ENCODE measurements at places on chromosomes 1 and 21. TPM values are rescaled to one million over a fixed set of nuclear protein-coding genes. Genes with fewer than 3 reads are reported as not detected.
A peak's percentile ranks its signal among the peaks of the same experiment; 100 is the strongest.

GRCh38 chr1:209624558-209625549 lies 27.4 kb downstream of the LAMB3 start:
- H3K27me3 ChIP-seq = no peaks in the 10 kb centered on the region
- no peak for DNase-seq
- H3K36me3 ChIP-seq = no peaks in the 10 kb centered on the region
- peaks cover 7% of the 10 kb centered on the region for H3K4me1 ChIP-seq

GRCh38 chr1:47452426-47452825 lies 14.6 kb downstream of the FOXD2 start:
- peaks cover 30% of the 10 kb centered on the region for H3K27me3 ChIP-seq
- no peaks in the 10 kb centered on the region for H3K36me3 ChIP-seq

GRCh38 chr1:106756752-106757151 lies 299.7 kb upstream of the PRMT6 start:
- H3K4me3 ChIP-seq = no peak overlapping the region
- no peak overlapping the region for H3K27ac ChIP-seq
- H3K27me3 ChIP-seq = no peaks in the 10 kb centered on the region

DNA sequence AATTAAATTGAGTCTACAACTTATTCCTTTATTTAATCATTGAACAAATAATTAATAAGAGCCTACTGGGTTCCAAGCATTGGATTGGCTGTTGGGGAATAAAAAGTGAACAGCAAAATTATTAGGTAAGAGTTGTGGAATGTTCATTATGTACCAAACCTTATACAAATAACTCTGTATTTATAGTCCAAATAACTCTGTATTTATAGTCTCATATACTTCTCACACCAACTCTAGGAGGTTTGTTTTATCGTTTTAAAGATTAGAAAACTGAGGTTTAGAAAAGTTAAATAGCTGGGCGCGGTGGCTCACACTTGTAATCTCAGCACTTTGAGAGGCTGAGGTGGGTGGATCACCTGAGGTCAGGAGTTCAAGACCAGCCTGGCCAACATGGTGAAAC lies 40.6 kb downstream of the RGS2 start:
- H3K36me3 ChIP-seq = no peaks in the 10 kb centered on the region
- H3K27me3 ChIP-seq = no peaks in the 10 kb centered on the region
- no peak overlapping the region for H3K27ac ChIP-seq
- no peak overlapping the region for H3K4me3 ChIP-seq
- H3K4me1 ChIP-seq = no peaks in the 10 kb centered on the region

DNA sequence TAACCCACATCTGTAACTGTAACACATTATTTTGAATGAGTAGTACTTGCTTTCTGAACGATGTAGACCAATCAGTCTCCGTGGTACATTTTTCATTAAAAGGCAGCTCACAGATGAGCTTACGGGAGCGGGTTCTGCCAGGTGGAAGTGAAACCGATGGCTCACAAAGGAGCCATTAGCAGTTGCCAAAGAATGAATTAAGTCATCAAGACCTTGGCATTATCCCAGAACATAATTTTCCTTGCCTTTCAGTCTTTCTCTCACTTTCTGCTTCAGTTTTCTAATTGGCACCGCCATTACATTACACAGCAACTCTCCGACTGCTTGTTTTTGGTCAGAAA lies 33.5 kb upstream of the UTS2 start:
- peaks cover 3% of the 10 kb centered on the region for H3K4me1 ChIP-seq
- H3K27me3 ChIP-seq = no peaks in the 10 kb centered on the region
- no peaks in the 10 kb centered on the region for H3K36me3 ChIP-seq
- H3K27ac ChIP-seq = no peak overlapping the region
- no peak for DNase-seq
- no peak overlapping the region for H3K4me3 ChIP-seq

DNA sequence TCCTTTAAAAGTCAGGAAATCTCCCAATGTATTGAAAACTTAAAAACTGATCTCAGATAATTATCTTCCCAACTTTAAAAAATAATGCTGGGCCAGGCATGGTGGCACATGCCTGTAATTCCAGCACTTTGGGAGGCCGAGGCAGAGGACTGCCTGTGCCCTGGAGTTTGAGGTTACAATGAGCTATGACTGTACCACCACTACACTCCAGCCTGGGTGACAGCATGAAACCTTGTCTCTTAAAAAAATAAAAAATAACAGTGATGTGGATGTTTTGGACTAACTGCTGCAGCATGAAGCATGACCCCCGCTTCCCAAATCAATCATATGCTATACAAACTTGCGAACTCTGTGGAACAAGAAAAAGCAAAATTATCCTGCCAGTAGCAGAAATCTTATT lies 186.3 kb downstream of the RERE start:
- H3K36me3 ChIP-seq = no peaks in the 10 kb centered on the region
- H3K27me3 ChIP-seq = no peaks in the 10 kb centered on the region
- no peak overlapping the region for H3K27ac ChIP-seq
- no peak overlapping the region for H3K4me3 ChIP-seq

DNA sequence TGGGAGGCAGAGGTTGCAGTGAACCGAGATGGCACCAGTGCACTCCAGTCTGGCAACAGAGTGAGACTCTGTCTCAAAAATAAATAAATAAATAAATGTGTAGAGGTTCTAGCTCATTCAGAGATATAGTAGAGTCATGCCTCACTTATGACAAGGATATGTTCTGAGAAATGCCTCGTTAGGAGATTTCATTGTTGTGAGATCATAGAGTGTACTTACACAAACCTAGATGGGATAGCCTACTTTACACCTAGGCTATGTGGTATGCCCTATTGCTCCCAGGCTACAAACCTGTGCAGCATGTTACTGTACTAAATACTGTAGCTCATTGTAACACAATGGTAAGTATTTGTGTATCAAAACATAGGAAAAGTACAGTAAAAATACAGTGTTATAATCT lies 155.3 kb upstream of the JUN start:
- H3K4me3 ChIP-seq = no peak overlapping the region
- DNase-seq = no peak
- H3K27ac ChIP-seq = no peak overlapping the region
- H3K27me3 ChIP-seq = no peaks in the 10 kb centered on the region
- peaks cover 43% of the 10 kb centered on the region for H3K4me1 ChIP-seq
- no peaks in the 10 kb centered on the region for H3K36me3 ChIP-seq

DNA sequence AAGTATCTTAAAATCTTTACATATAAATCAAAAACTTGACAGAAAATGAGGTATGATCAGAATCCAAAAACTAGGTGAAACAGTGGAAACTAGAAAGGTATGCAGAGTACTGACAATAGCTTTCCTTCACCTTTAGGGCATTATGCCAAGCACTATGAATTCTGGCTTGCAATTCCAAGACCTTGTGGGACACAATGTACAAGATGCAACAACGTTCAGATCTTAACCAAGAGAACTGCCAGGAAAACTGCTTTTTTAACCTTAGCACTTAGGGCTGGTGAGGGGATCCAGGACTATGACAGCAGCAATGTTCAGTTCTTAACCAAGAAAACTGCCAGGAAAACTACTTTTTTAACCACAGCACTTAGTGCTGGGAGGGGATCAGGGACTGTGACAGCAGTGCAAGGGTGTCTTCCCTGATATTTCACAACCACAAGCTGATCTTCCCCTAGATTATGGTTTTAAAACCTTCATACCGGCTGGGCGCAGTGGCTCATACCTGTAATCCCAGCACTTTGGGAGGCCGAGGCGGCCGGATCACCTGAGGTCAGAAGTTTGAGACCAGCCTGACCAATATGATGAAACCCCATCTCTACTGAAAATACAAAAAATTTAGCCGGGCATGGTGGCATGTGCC lies 22.3 kb downstream of the FOXJ3 start:
- no peak for DNase-seq
- no peak overlapping the region for H3K27ac ChIP-seq
- no peak overlapping the region for H3K4me3 ChIP-seq
- H3K36me3 ChIP-seq = no peaks in the 10 kb centered on the region

GRCh38 chr1:179824265-179824664 lies 53.3 kb downstream of the TOR1AIP2 start:
- no peaks in the 10 kb centered on the region for H3K4me1 ChIP-seq
- H3K36me3 ChIP-seq = no peaks in the 10 kb centered on the region
- no peak overlapping the region for H3K27ac ChIP-seq
- no peak overlapping the region for H3K4me3 ChIP-seq
- no peaks in the 10 kb centered on the region for H3K27me3 ChIP-seq

The PWP2 gene
- 32.7 TPM for total RNA-seq

- H3K27me3 ChIP-seq = no peaks in the 10 kb centered on the region
- no peaks in the 10 kb centered on the region for H3K36me3 ChIP-seq
- H3K4me3 ChIP-seq = no peak overlapping the region
- H3K4me1 ChIP-seq = no peaks in the 10 kb centered on the region
Measured at GRCh38 chr1:95953015-95953414, 719.0 kb downstream of the RWDD3 start.

DNA sequence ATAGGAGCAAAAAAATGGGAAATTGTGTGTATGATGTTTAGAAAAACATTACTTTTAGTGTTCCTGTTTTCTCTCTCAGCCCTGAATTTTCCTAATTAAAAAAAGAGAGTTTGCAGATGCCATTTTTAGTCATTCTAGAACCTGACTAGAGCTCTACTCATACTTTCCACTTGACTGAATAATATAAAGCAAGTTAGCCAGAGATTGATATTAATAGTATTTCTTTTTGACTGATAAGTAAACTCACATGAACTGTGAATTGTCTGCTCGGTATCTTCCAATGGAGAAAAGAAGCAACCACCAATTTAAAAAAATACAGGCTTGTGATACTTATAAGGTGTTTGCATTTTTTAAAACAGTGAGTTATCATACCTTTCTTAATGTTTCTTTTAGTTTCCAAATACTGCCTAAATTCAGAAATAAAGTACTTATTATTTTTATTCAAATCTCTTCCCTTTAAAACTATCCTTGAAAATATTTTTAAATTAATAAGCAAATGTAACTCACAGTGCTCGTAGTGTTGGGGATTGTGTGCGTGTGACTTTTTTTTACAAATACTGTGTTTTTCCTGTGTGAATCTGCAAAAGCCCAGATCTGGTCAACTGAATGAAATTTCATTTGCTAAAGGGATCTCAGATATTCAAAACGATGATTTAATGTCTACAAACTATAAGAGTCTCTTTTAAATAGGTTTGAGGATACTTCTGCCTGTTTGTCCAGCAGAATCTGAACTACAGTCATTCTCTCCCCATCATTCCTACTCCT lies 9.8 kb downstream of the RAP1A start:
- peaks cover 11% of the 10 kb centered on the region for H3K4me1 ChIP-seq
- no peak overlapping the region for H3K4me3 ChIP-seq
- no peaks in the 10 kb centered on the region for H3K27me3 ChIP-seq
- H3K27ac ChIP-seq = peak overlapping the region; percentile 48

- DNase-seq = no peak
- no peak overlapping the region for H3K27ac ChIP-seq
- H3K27me3 ChIP-seq = no peaks in the 10 kb centered on the region
Measured at GRCh38 chr1:43272576-43273571, 3.1 kb downstream of the TMEM125 start.

- no peak overlapping the region for H3K27ac ChIP-seq
- no peaks in the 10 kb centered on the region for H3K27me3 ChIP-seq
- H3K4me1 ChIP-seq = peaks cover 3% of the 10 kb centered on the region
- no peak overlapping the region for H3K4me3 ChIP-seq
Measured at GRCh38 chr1:231392389-231393131, 29.5 kb downstream of the EGLN1 start.

The PACC1 gene
- 5.0 TPM for total RNA-seq

GRCh38 chr1:17653728-17654351 lies 101.3 kb upstream of the ACTL8 start:
- H3K4me3 ChIP-seq = no peak overlapping the region
- H3K27ac ChIP-seq = no peak overlapping the region
- H3K36me3 ChIP-seq = no peaks in the 10 kb centered on the region
- peak; percentile 38 for DNase-seq
- H3K27me3 ChIP-seq = no peaks in the 10 kb centered on the region
- H3K4me1 ChIP-seq = no peaks in the 10 kb centered on the region

DNA sequence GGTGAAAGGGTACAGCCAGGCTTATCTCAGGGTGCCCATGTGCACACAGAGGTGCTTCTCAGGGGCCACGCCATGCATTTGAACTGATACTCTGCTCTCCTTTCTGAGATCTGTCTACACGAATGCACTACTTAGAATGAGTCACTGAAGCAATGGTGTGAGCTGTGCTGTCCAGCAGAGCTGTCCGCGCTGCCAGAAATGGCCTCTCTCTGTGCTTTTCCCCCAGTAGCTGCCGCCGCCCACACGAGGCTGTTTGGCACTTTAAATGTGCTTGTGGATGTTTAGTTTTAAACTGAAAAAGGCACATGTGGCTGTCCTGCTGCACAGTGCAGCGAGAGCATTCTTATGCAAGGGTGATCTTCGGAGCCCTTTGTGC lies 87.1 kb upstream of the COL6A1 start:
- no peaks in the 10 kb centered on the region for H3K36me3 ChIP-seq
- H3K27ac ChIP-seq = no peak overlapping the region
- H3K27me3 ChIP-seq = no peaks in the 10 kb centered on the region
- peaks cover 16% of the 10 kb centered on the region for H3K4me1 ChIP-seq
- no peak for DNase-seq

- no peak for DNase-seq
- no peak overlapping the region for H3K27ac ChIP-seq
- no peaks in the 10 kb centered on the region for H3K27me3 ChIP-seq
- H3K4me3 ChIP-seq = no peak overlapping the region
- H3K36me3 ChIP-seq = peaks cover 17% of the 10 kb centered on the region
- H3K4me1 ChIP-seq = peaks cover 25% of the 10 kb centered on the region
Measured at GRCh38 chr1:28517649-28517999, 11.8 kb downstream of the RCC1 start.

GRCh38 chr1:245301921-245302320 lies 147.1 kb downstream of the KIF26B start:
- no peak for DNase-seq
- no peak overlapping the region for H3K4me3 ChIP-seq
- no peaks in the 10 kb centered on the region for H3K4me1 ChIP-seq
- H3K27ac ChIP-seq = no peak overlapping the region
- no peaks in the 10 kb centered on the region for H3K36me3 ChIP-seq
- H3K27me3 ChIP-seq = no peaks in the 10 kb centered on the region

Data from natural killer cell (primary cell).